AG09309 (cell line): ENCODE measurements at places on chromosomes 3 and 15.

DNA sequence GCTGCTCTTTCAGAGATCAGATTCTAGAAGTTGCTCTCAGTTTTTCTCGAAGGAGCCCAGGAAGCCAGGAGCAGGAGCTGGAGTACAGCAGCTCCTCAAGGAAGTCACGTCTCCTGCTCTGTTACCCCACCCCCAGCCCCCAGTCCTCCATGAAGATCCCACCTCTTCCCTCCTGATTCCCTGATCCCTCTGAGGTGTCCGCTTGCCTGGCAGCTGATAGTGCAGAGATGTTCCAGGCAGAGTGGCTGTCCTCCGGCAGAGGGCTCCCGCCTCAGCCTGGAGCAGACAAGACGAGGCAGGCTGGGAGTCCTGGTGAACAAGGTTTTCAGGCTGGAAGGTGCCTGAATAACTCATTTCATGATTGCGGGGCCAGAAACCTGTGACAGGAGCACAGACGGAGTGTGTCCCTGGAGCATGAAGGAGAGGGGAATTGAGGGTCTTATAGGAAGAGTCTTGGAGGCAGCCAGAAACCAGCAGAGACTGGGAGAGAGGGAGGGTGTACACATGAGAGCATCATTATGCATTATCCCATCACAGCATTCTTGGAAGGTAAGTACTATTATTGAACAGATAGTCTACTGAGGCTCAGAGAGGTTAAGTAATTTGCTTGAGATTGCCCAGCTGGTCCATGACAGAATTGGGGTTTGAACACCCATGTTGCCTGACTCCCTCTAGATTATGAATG is 1.2 kb downstream of the HRH1 start:
- DNase-seq, result peak; percentile 63

GRCh38 chr3:71634671-71635070 is 51.1 kb upstream of the FOXP1 start:
- no peak for DNase-seq

- DNase-seq, result no peak
Observed at GRCh38 chr3:122941228-122942206, 86.0 kb downstream of the SEMA5B start.

- DNase-seq, result no peak
Observed at GRCh38 chr3:50525987-50526386, 22.6 kb upstream of the CACNA2D2 start.

- DNase-seq, result no peak
Observed at GRCh38 chr15:69701198-69701597, 248.6 kb downstream of the RPLP1 start.

DNA sequence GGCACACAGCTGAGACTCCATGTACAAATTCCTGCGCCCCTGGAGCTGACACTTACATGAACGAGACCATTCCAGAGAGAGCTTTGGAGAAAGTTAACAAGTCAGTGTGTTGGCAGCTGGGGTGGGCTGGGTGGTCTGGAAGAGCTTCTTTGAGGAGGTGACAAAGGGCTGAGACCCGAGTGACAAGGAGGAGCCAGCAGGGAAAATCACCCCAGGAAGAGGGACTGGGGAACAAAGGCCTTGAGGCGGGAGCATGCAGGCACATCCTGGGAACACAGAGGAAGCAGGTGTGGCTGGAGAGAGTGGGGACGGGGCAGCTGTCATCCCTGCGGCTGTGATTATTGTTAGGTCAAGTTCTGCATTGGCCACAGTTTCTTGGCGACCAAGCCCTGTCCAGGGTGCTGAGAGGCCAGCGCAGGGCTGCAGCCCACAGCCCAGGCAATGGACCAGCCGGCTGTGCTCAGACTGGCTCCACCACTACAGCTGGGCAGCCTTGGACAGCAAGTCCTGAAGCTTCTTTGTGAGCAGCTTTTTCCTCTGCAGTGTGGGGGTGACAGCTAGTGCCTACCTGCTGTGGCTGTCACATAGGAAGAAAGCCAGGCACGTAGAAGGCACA is 34.2 kb upstream of the PRR23E start:
- DNase-seq, result no peak

DNA sequence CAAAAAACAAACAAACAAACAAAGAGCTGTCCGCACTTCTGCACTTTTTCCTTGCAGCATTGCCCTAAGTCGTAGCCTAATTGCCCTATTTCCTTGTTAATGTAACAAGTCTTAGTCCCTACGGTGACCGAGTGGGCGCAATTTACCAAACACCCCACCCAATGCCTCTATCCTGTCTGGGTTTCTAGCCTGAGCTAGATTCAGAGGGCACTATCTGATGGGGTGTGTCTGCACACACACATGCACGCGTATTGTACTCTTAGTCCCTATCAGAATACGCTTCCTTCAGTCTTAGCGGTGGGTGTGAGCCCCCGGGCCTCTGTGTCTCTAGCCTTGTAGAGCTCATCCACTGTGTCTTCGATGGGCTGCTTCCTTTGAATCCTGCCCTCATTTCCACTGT is 125.9 kb upstream of the DLG1 start:
- no peak for DNase-seq

GRCh38 chr3:119351581-119351980 is 57.4 kb downstream of the ARHGAP31 start:
- DNase-seq, result no peak
